ENCODE measurements at places on chromosomes 2 and 18.

DNA sequence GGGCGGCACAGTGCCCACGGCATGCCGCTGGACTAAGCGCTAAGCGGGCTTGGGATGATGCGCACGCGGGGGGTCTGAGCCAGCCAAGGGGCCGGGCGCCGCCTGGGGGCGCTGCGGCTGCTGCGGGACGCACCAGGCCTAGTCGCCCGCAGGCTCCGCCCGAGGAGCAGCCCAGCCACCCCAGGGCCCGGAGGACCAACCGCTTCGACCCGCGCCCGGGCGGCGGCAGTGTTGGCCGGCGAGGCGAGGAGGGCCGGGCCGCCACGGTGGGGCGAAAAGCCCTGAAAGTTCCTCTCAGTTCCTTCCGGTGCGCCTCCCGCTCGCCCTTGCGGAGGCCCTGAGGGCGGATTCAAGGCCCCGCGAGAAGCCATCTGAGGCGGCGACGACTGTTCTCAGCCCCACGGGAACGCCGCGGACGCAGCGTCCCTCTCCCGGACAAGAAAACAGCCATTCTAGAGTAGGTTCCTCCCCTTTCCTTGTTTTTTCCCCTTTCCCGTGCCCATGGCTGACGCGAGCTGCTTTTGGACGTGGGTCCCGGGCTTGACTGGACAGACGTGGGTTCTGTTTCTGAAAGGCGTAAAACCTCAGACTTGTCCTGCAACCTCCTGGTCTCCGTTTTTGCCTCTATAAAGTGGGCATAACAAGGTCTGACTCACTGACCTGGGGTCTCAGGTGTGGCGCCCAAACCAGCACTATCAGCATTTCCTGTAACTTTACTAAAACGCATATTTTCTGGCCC lies at the start of gene ANKAR:
Gene ANKAR, plus strand, starts transcription at position 297 of the 739 bp plus-strand sequence. CDS start 1,821 bp downstream, outside the sequence.
- peak; percentile 75 for DNase-seq

DNA sequence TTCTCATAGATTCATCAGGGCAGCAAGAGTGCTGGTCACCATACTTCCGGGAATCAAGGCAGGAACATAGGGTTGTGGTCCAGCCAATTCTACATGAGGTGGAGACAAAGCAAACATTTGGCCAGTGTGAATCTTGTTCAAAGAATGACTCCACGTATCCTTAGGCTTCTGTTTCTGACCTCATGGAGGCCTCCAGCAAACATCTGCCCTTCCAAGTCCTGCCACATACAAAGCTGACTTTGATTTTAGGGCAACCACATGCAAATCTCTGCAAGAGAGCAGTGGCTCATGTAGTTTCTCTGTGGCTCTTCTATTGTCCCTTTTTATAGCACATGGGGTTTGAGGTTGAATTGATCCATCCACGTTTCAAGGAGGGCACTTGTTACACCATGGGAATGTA lies 132.1 kb upstream of the MMADHC start:
- DNase-seq, result no peak

- no peak for DNase-seq
Measured at GRCh38 chr2:19653509-19653908, 248.3 kb downstream of the TTC32 start.

DNA sequence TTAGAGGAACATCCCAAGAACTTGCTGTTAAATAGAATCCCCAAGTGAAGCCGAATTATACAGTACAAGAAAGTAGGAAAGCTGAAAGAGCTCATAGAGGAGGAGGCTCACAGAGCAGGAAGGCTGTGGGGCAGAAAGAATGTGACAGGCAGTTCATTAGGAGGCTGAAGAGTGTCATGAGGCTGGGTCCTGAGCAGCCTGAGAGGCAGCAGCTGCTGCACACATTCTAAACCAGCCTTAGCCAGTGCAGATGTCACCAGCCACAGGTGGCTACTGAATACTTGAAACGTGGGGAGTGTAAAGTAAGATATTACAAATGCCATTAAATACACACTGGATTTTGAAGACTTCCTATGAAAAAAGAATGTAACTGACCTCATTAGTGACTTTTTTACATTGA lies 490.2 kb upstream of the KLHL29 start:
- DNase-seq, result no peak

DNA sequence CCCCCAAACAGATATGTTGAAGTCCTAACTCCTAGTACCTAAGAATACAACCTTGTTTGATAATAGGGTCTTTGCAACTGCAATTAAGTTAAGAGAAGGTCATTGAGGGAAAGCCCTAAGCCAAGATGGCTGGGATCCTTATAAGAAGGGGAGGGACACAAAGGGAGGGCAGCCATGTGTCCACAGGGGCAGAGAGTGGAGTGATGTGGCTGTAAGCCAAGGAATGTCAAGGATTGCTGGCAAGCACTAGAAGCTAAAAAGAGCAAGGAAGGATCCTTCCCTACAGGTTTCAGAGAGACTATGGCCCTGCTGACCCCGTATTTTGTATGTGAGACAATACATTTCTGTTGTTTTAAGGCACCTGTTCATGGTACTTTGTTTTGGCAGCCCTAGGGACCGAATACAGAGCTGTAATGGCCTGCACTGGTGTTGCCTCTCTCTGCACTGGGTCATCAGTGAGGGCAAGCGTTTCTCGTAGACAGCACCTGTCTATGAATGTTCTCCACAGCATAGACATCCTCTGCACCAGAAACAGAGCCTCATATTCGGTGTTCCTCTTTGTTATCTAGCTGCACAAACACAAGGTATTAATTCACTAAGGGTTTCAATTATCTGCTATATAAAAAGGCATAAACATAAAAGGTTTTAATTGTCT lies 75.4 kb upstream of the AQP4 start:
- no peak for DNase-seq

- no peak for DNase-seq
Measured at GRCh38 chr2:86304416-86304815, 33.0 kb downstream of the REEP1 start.

GRCh38 chr18:79634186-79634585 lies 45.4 kb upstream of the CTDP1 start:
- no peak for DNase-seq

- no peak for DNase-seq
Measured at GRCh38 chr2:9618410-9618809, 12.4 kb downstream of the YWHAQ start.

DNA sequence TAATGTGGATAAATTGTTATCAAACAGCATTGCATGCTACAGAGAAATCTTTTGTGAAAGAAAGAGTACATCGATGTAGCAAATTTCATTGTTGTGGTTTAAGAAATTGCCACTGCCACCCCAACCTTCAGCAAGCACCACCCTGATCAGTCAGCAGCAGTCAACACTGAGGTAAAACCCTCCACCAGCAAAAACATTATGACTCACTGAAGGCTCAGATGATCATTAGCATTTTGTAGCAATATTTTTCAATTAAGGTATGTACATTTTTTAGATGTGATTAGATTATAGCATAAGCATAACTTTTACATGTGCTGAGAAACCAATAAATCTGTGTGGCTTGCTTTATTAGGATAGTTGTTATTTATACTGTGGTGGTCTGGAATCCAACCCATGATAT lies 75.5 kb downstream of the ZNF385B start:
- no peak for DNase-seq

DNA sequence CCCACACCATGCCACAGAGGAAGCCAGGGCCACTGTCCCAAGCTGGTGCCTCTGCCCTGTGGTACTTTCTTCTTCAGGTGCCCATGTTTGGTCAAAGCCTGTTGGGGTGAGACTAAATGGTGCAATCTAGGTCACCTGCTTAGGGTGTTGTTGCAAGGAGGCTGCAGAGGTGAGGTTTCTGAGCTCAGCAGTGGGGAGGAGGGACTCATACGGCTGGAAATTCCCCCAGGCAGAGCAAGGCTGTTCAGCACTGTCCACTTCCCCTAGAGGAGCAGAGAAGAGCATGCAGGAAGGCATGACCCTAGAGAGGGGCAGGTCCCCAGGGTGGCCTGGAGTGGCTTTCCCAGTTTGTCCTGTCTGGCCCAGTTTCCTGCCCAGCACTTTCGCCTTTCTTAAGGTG lies 211.0 kb downstream of the HAUS1 start:
- no peak for DNase-seq

DNA sequence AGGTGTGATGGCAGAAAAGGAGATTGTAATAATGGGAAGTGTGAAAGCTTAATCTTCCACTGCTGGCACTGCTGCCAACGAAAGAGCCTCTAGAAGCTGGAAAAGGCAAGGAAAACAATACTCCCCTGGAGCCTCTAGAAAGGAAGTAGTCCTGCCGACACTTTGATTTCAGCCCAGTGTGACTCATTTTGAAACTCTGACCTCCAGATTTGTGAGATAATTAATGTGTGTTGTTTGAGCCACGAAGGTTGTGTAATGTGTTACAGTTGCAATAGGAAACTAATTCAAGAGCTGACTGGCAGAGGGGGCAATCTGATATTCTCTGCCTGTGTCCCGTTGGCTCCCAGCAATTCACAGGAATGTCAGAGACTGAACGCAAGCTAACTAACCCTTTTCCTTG lies 219.2 kb upstream of the UBE2E3 start:
- DNase-seq, result no peak

DNA sequence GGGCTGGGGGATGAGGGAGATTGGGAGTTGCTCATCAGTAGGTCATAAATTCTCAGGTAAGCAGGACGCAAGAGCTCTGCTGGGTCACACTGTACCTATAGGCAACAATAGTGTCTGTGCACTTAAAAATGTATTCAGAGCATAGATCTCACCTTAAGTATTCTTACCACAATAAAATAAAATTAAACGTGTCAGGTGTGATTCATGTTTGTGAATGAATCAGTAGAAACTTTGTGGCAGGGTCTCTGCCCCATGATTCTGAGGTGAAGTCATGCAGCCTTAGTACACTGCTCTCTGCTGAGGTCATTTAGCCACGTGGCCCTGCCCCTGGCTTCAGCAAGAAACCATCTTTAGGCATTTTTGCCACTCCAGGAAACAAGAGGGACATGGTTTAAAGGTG lies 253.8 kb downstream of the FBXO15 start:
- DNase-seq, result no peak

DNA sequence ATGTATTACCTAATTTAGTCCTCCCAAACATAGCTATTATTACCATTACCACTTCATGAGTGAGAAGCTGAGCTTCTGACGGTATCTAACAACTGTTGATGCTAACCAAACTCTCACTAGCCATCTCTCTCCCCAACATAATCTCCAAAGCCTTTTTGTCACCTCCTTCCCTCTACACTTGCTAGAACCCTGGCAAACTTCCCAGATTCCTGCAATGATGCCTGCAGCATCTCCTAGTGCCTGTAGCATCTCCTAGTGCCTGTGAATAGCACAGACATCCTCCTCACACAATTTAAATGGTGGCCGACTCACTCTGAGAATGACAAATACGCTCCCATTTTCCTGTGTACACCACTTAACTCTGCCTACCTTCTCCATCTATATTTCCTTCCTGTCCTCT lies 126.7 kb downstream of the STK39 start:
- no peak for DNase-seq

GRCh38 chr2:128090575-128090944 lies 440 bp upstream of the UGGT1 start:
- DNase-seq, result no peak

DNA sequence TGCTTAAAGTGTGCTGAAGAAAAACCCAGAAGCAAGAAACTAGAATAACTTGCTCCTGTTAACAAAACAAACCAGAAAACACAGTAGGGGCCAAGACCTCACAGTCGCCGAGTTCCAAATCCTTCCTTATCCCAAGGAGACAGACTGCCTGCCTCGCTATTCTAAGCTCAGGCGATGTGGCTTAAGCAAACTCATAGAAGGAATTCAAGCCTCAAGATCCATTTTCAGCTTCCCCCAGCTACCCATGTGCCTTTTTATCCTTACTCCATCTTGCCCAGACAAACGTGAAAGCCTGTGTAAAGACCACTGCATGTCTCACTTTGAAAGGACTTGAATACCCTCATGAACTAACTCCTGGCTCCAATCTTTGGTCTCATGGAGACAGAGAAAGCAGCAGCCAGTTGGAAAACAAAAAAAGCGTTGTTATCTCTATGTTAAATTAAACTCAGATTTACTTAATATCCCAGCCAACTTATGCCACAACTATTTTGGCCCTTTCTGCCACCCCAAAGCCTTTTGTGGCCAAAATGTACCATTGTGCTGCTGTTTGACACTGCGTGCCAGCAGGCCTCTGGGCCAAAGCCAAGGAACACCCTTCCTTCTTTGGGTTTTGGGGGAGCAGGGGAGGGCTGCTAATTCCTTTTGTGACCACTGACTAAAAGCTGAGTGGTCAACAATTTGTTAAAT lies 123.2 kb upstream of the FZD5 start:
- no peak for DNase-seq

DNA sequence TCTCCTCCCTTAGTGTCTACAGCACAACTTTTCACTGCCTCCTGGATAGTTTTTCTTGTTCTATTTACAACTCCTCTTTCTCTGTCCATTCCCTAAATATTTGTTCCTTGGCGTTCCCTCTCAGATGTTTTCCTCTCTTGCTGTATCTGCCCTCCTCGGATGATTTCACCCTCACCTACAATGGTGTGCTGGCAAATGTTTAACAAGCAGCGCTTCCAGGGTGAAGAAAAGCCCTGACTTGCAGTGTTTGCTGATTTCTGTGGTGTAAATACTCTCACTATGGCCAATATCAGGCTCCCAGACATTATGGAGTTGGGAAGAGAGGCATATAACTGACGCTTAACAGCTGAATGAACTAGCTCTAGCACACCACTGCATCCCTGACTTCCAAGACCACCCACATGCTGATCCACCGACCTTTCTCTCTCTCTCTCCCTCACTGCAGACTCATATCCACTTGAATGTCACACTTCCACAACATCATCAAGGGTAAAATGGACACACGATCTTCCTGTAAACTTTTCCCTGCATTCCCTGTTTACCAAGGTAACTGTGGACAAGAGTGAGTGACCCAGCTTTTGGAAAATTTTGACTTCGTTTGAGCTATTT lies 31.5 kb upstream of the SPTBN1 start:
- DNase-seq, result no peak

DNA sequence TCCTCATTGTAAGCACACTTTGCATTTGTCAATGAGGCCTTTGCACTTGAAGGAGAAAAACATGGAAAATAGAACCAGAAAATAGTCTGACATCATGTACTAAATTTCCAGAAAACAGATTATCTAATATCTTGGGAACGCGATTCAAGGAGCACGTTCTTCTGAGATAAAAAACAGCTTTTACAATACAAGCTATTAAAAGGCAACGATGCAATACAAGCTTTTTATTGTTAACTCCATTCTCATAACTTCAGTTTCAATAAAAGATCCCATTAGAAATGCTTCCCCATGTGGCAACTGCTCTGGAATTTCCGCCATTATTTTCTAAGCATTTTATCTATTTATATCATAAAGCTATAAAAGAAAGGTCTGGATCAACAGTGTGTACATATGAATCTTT lies 40.3 kb downstream of the NRXN1 start:
- no peak for DNase-seq
